Activated T-helper 9 cell treated with anti-CD3 and anti-CD28 coated beads, Interleukin-2, amount 50 U/mL, for 16 hours (primary cell): ENCODE measurements at places on chromosomes 2 and 18.

- no peak for DNase-seq
Measured at GRCh38 chr2:166013878-166014277, 60.3 kb upstream of the TTC21B start.

DNA sequence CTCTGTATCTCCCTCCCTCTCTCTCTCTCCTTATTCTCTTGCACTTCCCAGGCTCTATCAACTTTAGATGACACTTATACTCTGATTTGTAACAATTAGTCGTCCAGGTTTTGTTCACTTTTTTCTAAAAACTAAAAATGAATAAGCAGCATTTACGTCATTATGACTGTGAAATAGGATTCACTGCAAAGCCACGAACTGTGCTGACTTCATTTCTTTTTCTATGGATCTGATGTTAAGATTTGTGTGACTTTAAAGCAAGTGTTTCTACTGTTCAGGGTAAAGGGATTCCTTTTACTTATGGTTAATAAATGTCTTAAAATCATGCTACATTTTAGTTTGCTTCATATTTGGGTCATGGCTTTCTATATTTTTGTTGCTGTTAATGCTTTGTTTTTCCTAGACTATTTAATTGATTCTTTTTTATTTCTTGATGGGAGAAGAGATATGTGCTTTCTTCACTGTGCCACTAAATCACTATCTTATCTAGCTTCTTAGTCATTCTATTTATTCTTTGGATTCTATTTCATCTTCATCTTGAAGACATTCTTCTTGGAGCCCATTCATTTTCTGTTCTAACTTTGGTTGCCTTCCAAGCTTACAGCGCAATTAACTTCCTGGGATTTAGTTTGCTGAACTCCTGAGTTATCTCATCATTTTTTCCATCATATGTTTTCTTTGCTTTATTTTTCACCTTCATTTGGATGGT, 480.4 kb upstream of the TRIB2 start:
- no peak for DNase-seq

GRCh38 chr2:186903216-186903615, 54.2 kb upstream of the ZSWIM2 start:
- DNase-seq = no peak

DNA sequence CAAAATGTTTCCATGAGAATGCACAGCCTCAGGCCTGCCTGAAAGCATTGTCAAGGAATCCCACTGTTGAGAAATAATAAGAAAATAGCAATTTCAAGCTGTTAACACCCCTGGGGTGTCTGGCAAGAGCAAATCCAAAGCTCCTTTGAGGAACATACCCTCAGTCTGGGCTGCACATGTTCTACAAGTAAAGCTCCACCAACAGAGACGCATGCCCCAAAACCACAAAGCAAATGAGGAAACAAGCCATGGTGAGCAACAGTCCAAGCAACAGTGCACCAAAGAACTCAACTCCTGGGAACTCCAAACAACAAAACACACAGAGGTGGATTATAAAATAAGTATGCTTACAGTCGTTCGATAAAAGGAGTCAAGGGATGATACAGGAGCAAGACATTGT, 40.3 kb downstream of the CYP27C1 start:
- DNase-seq = no peak

DNA sequence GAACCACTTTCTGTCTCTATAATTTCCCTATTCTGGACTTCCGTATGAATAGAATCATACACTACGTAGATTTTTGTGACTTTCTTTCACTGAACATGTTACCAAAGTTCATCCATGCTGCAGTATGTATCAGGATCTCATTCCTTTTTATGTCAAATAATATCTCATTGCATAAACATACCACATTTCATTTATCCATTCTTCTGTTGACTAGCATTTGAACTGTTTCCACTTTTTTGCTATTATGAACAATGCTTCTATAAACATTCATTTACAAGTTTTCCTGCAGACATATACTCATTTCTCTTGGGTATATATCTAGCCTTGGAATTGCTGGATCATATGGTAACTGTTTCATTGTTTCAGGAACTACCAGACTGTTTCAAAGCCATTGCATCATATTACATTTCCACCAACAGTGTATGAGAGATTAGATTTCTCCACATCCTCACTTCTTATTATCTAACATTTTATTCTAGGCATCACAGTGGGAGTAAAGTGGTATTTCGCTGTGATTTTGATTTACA, 186.2 kb downstream of the DYM start:
- DNase-seq = no peak

DNA sequence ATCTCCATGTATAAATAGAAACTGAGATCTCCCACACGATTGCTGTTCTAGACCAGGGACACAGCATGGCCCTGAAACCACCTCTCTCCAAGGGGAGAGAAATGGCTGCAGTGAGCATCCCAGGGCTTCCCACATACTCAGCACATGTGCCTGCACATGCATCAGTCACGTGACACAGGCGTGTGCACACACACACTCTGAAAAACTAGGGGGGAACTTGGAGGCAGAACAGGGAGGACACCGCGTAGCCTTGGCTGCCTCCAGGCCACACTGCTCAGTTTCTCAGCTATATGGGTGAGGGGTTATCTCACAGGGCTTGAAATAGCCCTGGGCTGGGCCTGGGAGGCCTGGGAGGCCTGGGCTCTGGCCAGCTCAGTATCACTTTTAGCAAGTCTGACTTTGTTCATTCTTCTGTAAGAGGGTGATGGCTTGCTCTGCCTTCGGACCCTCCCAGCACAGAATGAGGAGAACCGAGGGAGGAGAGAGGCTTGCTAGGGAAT, 66.9 kb downstream of the EMX1 start:
- no peak for DNase-seq

GRCh38 chr18:57026316-57026715, 120.6 kb upstream of the BOD1L2 start:
- DNase-seq = no peak

DNA sequence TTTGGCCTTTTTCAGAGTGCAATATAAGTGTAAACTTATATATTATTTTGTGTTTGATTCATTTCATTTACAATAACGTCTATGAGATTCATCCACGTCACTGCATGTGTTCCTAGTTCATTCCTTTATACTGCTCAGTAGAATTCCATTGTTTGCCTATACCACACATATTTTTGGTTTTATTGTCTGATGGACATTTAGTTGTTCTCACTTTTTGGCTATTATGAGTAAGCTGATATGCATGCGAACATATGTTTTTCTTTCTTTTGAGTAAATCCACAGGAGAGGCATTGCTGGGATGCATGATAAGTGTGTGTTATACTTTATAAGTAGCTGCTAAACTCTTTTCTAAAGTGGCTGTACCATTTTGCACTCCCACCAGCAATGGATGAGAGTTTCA, 314.8 kb upstream of the HS6ST1 start:
- no peak for DNase-seq
